Activated T-cell treated with anti-CD3 and anti-CD28 coated beads, Interleukin-2, amount 50 U/mL, for 1 hour (primary cell): ENCODE measurements at places on chromosomes 2 and 18.

GRCh38 chr2:239269173-239269885, 131.5 kb downstream of the HDAC4 start:
- DNase-seq, result no peak

GRCh38 chr18:70329071-70329470, 40.2 kb downstream of the SOCS6 start:
- no peak for DNase-seq

- no peak for DNase-seq
Observed at GRCh38 chr18:75261430-75262223, 51.0 kb downstream of the TSHZ1 start.

DNA sequence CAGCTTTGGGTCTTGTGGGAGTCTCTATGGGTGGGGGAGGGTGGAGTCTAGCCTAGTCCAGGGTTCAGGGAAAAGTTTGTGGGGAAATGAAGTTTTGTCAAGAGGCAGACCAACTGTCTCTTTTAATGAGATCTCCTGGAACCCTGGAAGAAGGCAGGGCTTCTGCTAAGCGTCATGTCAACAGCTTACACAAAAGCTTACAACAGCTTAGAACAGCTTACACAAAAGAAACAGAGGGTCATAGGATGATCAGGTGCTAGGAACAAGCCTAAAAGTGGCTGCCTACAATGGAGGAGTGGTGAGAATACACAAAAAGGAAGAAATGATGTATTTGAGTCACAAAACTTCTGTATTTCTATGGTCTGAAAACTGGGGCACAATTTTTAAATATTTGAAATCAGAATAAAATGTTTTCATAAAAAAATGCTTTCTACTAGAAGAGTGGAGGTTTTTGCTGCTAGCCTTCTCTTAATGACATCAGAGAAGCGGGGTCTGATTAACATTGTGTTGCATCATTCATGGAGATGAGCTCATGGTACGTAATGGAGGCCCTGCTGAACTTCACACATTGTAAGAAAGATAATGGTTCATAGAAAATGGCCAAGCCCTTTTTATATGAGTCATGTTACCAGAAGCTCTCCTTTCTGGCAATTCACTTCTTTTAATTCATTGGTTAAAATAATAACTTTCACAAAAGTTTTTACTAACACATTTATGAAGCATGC, 351.0 kb downstream of the PIK3C3 start:
- no peak for DNase-seq

DNA sequence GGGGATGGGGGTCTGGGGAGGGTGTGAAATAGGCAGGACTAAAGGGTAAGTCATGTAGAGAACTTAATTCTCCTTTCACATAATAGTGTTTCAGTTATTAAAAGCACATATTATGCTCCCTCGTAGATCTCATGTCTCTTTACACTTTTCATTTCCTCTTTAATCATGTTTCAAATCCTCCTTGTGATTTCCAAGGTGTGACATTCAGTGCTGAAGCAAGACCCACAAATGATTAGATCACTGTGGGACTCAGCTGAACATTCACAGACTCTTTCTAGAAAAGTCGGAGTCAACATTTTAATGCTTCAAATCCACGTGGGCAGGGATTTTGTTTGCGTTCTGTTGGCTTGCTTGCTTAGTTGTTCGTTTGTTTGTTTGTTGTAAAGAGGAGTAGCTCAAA, 34.7 kb upstream of the CALCRL start:
- no peak for DNase-seq

DNA sequence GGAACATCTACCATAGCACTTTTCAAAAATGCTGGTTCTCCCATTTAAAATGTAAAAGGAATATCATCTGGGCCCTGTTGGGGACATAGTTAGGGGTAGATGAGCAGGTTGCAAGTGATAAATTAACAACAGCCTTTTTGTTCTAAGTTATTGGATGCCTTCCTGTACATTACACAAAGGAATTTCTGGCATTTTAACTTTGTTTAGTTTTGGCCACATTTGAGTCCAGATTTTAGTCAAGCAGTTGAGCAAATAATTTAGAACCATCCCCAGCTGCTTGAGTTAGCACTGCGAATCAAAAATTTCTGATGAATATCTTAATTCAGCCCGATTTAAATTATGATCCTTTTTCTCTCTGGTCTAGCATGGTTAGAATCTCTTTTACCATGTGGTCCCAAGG, 124.4 kb downstream of the TTC27 start:
- DNase-seq, result no peak

- no peak for DNase-seq
Observed at GRCh38 chr2:61775956-61776570, 77.8 kb downstream of the FAM161A start.

- DNase-seq, result no peak
Observed at GRCh38 chr2:210795506-210795905, 239.1 kb downstream of the CPS1 start.

DNA sequence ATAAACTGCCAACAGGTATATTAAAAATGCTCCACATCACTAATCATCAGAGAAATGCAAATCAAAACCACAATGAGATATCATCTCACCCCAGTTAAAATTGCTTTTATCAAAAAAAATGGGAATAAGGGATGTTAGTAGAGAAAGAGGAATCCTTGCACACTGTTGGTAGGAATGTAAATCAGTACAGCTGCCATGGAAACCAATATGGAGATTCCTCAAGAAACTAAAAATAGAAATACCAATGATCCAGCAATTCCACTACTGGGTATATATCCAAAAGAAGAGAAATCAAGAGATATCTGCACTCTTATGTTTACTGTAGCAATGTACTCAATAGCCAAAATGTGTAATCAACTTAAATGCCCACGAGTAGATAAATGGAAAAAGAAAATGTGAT, 40.6 kb downstream of the ZRANB3 start:
- no peak for DNase-seq

GRCh38 chr2:12658310-12658945, 58.3 kb upstream of the TRIB2 start:
- DNase-seq, result no peak

DNA sequence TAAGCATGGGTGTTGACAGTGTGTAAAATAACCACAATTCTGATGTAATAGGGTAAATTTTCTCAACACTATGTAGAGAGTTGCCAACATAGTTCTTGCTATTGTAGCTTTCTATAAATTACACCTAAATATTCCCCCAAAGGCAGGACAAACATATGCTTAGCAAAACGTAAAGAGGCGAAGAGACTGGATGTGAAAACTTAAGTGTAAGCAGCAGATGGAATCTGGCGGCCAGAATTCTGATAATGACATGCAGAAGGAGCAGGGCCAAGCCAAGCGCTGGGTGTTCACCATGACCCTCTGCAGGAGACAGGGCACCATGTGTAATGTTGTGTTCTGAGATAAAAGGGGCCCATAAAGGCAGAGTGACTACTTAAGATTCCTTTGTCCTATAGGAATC, 105.2 kb upstream of the ZNF521 start:
- no peak for DNase-seq

DNA sequence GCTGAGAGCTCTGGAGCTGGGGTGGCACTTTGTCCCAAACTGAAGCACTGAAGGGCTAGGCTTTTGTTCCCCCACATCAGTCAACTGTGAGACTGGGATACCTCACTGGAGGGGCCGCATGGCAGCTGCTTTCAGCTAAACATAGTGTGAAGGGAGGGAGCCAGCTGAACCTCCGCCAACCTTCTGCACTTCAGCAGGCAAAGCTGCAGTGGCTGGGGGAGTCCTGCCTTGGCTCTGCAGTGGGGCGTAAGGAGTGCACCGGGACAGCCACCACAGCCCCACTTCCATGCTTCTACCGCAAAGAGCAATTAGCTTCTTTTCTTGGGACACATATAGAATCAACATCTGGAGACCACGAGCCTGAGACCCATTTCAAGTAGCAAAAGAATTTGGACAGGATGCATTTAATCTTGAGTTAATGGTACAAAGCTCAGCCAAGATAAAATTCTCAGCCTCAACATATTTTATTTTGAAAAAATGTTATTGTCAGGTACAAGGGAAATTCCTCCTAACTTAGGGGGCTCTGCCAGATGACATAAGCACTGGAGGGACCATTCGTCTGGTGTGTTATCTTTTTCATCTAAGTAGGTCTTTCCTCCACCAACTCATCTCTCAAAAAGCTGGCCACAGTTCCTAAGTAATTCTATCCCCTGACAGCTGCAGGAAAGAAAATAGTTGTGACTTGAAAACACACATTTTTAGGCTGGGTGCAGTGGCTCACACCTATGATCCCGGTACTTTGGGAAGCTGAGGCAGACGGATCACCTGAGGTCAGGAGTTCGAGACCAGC, 25.6 kb upstream of the MYCN start:
- DNase-seq, result no peak

- no peak for DNase-seq
Observed at GRCh38 chr2:43266711-43267111, 40.3 kb upstream of the ZFP36L2 start.

DNA sequence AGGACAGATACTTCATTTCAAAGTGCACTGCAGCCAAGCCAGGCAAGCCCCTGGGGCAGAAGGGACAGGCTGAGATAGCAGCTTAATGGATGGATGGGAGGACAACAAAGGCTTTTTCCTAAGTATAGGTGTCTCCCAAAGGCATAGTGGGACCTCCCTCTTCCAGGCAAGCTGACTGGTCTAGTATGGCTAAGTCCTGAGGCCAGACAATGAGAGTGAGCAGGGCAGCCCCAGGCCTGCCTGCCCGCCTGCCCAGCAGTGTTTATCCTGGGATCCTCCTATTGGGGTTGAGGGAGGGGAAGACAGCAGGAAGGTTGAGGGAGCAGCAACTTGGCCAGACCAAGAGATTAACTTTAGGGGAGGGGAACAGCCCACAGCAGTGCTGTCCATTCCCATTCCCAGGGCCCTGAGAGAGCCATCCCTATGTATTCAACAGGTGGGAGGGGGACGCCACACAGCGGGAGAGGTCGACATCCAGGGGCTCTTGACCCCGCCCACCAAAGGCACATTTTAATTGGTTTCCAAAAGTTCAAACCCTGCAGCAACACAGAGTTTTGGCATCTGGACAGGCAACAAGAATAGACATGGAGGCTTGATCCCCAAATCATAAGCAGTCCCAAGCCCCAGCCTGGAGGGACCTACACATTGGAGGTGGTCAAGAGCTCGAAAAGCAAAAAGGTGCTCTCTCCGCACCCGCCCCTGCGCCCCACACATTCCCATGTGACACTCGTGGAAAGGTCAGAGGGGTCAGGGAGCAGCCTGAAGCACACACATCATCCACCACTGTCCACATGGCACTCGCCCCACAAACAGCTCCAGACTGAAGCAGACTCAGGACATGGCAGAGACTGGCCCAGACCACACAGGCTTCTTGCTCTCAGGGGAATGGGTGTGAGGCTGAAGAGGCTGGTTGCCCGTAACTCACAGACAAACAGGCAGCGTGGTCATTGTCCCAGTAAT, 2.9 kb upstream of the SFXN5 start:
- DNase-seq, result no peak

- DNase-seq, result no peak
Observed at GRCh38 chr18:50458796-50459195, 84.0 kb downstream of the SKA1 start.

- no peak for DNase-seq
Observed at GRCh38 chr2:11079136-11079824, 76.0 kb upstream of the SLC66A3 start.

GRCh38 chr2:39411181-39411944, 25.7 kb downstream of the MAP4K3 start:
- DNase-seq, result no peak

- DNase-seq, result no peak
Observed at GRCh38 chr2:39080152-39080551, 40.7 kb downstream of the SOS1 start.

DNA sequence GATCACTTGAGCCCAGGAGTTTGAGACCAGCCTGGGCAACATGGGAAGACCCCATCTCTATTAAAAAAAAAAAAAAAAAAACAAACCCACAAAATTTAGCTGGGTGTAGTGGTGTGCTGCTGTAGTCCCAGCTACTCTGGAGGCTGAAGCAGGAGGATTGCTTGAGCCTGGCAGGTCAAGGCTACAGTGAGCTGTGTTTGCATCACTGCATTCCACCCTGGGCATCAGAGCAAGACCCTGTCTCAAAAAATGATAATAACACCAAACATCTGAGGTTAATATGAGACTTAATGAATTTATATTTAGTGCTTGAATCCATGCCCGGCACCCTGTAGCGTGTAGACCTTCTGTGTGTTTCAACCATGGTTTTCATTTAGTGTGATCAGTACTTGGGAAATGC, 22.8 kb downstream of the CABLES1 start:
- DNase-seq, result no peak

DNA sequence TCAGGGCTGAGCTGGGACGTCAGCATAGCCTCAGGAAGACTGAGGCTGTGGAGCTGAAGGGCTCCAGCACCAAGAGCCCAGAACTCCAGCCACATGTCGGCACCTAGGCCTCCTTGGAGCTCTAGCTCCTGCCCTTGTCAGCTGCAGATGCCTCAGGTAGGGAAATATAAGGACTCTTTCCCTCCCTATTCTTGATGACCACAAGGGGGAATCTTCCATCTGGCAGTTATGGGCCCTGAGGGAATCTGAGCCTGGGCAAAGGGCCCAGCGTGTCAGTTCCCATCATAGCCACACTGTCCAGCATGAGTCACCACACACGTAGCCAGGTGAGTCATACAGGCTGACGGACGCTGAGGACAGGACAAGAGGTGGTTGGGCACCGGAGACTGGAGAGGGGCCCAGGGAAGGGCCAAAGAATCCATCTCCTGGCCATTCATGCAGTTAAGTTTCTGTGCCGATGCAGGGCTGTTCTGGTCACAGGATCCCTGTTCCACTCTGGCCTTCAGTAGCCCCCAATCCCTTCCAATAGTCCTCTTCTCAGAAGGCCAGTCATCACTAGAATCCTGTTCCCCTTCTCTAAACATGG, 1.8 kb downstream of the MPV17 start:
- no peak for DNase-seq

GRCh38 chr2:195360242-195360641, 296.8 kb upstream of the SLC39A10 start:
- DNase-seq, result no peak

DNA sequence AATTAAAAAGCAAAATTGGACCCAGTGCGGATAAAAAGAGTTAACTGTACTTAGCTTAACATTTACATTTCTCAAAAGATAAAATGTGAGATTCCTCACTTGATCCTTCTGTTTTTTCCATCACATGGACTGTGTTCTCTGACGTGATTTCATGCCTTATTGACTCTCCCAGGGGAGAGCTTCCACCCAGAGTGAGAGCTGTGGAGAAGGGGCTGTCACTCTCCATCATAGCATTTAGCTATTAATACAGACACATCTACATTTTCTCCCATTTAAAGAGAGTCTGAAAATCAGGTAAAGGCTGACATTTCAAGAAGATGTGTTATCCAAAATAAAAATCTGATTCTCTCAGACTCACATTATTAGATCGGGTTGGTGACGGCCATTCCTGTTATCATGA, 493.8 kb downstream of the FBXO15 start:
- DNase-seq, result no peak

- no peak for DNase-seq
Observed at GRCh38 chr2:200439981-200440380, 69.9 kb downstream of the KCTD18 start.

DNA sequence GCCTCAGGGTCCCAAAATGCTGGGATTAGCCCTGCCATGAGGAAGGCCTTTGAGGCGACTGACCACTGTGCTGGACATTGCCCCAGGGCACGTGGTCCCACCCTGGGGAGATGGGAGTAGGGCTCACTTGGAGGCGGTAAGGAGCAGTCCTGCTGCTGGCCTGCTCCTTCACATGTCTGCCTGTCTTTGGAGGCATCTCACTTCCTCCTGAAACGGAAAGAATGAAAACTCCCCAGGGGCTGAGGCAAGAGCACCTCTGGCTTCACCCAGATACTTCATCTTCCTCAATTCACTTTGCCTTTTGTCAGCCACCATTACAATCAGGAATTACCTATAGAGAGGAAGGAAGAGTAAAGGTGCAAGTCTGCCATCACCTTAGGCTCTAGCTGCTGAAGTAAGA, 59.9 kb upstream of the GATA6 start:
- no peak for DNase-seq
